ENCODE measurements at places on chromosomes 6 and 20. TPM values are rescaled to one million over a fixed set of nuclear protein-coding genes. Genes with fewer than 3 reads are reported as not detected.

Gene ABHD12
- total RNA-seq: 13.4 TPM

Gene BMP7
- not detected for total RNA-seq

Gene SLC17A1
- total RNA-seq: not detected

Gene GNRH2
- not detected for total RNA-seq

All from CD4-positive, alpha-beta T cell (primary cell).